ENCODE measurements at places on chromosomes 3 and 15.
A peak's percentile ranks its signal among the peaks of the same experiment; 100 is the strongest.

DNA sequence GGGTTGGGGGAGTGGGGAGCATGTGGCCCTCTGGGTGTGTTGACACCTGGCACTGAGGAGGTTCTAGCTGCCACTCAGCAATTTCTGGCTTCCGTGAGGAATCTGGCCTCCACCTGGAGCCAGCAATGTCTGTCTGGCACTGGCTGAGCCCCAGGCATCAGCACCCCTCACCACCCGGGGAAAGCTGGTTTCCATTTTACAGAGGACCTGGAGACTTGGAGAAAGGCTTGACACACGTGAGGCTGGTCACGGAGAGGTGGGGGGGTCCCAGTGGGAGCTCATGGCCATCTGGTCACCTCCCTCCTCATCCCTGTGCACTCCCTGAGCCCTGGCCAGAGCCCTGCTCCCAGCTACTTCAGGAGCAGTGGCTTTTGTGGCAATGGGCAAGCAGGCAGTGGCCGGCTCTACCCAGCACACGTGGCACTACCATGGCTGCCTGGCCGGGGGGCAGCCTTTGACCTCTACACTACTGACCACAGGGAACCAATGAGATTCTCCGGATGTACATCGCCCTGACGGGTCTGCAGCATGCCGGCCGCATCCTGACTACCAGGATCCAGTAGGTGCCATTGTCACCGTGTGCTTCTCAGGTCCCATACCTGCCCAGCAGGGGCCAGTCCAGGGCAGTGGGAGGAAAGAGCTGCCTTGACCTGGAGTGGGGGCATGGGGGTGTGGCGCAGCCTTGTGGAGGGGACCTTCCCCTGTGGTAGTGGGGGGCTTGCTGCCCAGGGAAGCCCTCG is 28.5 kb downstream of the ACAD9 start:
- DNase-seq = no peak

DNA sequence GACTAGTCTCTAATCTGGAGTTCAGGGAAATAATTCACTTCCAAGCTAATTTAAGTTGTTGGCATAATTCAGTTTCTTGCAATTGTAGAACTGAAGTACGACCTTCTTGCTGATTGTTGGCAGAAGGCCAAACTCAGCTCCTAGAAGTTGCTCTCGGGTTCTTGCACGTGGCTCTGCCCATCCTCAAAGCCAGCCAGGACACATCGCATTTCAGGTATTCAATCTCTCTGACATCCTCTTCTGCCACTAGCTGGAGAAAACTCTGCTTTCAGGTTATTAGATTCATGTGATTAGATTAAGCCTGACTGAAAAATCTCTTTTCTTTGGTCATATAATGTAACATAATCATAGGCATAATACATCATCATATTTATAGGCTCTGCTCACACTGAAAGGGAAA is 362.0 kb downstream of the ZPLD1 start:
- no peak for DNase-seq

DNA sequence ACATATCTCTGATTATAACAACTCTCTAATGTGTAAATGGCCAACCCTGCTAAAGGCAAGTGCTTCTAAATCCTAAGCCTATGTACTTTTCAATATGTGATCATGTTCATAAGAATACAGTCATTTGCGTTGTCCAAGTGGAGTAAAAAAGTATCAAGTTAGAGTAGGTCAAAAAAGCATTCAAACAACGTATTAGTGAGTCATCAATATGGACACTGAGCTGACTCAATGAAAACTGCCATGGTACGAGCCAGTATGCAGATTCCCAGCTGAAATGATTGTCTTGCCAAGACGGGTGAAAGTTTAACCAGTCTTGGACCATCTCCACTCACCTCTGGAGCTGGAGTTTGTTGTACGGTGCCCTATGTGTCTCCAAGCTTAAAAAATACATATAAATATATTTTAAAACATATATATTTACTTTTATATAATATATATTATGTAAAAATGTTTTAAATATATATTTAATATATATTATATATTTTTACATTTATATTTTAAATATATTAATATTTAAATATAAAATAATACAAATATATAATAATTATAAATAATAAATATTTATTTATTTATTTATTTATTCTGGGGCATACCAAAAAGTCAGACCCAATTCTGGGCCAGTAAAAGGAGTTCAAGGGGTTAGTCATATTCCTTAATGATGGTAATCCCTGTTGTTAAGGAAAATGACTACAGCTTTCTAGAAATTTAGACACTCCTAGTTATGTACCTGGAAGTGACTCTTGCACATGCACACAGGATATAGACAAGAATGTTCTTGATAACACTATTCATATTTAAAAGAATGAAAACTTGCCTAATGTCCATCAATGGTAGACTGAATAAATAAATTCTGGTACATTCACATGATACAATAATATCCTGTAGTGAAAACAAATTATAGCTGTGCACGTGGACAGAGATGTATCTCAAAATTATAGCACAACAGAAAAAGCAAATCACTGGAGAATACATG is 27.2 kb downstream of the PLSCR4 start:
- no peak for DNase-seq

DNA sequence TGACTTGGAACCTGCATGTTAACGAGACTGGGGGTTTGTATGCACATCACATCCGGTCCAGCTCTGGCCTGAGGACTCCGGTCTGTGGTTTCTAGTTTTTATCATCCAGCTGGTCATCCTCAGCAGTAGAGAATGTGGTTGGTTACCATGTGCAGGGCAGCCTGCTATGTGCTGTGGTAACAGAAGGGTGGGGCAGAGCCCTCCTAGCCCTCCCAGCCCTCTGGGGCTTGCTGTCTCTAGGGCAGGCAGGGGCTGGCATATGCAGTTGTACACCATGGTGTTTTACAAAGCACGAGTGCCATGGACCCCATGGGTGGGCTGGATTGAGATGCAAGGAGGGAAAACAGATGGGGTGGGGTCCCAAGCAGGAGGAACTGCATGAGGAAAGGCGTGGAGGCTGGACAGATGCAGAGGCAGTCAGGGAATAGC is 70.2 kb downstream of the APBA2 start:
- DNase-seq = peak; percentile 25

GRCh38 chr3:102505542-102505941 is 70.7 kb downstream of the ZPLD1 start:
- no peak for DNase-seq

DNA sequence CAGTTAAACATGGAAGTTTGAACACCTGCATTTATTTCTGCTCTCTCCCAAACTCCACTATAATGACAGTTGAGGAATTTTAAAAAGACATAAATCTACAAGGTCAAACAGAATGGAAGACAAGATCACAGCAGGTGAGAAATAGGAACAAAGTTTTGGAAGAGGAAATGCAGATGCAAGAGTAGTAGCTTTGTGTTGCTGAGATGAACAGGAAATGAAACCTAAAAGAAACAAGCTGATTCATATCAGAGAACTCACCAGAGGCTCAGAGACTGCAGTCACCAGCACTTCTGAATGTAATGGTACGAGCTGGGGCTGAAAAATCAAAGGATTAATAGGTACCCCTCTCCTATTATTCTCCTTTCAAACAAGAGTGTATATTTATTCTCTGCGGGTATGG is 459.9 kb downstream of the RAP2B start:
- no peak for DNase-seq

- DNase-seq = no peak
Measured at GRCh38 chr3:57029924-57030323, 30.5 kb upstream of the SPATA12 start.

DNA sequence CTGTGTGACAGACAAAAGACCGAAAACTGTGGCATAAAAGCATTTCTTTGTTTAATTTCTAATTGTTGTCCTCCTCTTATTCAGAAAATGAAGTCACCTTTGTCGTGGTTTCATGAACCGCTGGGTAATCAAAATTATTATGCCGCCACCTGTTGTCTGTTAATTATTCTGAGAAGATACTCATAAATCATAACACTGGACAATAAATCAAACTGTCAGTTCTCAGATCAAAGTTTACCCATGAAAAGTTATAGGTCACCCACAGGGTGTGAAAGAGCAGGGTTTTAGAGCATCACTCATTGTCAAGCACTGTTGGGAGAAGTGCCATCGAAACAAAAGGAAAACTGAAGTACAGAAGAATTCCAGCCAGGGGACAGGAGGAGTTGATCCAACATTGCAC is 474.3 kb downstream of the NR2F2 start:
- DNase-seq = no peak

GRCh38 chr15:68014219-68014618 is 39.9 kb upstream of the PIAS1 start:
- DNase-seq = no peak

DNA sequence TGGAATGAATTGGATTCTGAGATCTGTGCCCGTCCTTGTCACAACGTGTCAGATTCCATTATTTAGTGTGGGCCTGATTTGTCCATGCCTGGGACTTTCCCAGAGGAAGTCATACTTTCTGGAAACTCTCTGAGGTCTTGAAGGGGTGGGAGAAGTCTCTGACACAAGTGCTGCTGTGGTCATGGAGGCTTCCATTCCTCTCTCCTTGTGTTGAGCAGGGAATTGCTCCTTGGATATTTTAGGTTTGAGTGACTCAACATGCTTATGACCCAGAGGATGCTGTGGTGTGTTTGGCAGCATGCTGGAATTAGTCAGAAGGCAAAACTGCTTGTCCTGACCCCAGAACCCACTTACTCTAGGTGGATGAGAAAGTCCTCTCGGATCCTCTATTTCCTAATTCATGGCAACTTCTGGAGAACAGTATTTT is 132.1 kb downstream of the LPP start:
- peak; percentile 99 for DNase-seq

DNA sequence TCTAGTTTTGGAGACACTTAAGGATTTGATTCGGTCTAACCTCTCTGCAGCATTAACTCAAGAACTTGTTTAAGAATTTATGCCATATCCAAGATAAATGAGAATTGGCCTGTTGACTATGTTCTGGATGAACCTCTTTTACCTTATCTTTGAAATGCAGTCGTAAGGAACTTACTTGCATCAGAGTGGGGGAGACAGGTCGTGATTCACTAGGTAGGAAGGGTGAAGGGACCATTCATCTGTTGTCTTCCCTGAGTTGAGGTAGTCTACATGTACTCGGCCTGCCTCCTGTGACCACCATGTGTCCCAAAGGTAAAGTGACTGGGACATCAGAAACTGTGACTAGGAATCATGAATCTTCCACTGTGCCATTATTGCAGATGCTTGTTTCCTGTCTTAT is 248.0 kb upstream of the P2RY1 start:
- DNase-seq = no peak

DNA sequence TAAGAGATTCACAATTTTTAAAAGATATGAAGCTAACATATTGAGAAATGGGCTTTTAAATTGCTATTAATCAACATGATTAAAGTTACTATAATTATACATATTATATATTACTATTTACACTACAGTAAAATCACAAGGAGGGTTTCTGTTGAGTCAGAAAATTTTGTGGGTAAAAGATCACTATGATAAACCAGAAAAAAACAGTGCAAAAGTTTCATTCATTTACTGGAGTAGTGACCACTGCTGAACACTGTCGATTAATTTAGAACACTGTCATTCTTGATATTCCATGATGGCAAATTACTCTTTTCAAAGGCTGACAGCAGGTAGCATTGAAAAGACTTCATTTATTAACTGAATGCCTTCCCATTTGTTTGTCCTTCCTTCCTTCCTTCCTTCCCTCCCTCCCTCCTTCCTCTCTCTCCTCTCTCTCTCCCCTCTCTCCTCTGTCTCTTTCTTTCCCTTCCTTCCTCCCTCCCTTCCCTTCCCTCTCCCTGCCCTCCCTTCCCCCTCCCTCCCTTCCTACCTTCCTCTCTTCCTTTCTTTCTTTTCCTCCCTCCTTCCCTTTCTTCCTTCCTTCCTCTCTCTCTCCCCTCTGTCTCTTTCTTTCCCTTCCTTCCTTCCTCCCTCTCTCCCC is 9.1 kb upstream of the RPL35A start:
- DNase-seq = no peak

DNA sequence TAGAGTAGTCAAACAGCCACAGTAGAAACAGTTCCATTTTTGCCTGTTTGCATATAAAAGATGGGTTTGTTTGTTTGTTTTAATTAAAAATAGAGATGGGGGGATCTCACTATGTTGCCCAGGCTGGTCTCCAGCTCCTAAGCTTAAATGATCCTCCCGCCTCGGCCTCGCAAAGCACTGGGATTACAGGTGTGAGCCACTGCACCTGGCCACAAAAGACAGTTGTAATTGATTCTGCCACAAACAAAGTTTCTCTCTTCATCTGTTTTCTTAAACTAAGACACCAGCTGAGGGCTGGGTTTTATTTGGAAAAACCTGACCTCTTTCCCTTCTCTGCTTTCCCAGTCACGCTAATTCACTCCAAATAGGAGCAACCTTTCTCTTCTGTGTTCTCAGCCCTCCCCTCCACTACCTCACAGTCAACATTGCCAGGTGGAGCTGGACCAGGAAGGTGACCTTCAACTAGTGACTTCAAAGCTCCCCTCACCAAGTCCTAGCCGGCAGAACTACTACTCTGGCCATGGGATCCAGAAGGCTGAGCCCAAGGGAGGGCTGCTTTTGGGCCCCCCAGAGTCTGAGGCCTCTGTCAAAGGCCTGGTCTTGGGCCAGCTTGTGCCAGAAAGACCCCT is 1.5 kb upstream of the IDH2 start:
- no peak for DNase-seq

DNA sequence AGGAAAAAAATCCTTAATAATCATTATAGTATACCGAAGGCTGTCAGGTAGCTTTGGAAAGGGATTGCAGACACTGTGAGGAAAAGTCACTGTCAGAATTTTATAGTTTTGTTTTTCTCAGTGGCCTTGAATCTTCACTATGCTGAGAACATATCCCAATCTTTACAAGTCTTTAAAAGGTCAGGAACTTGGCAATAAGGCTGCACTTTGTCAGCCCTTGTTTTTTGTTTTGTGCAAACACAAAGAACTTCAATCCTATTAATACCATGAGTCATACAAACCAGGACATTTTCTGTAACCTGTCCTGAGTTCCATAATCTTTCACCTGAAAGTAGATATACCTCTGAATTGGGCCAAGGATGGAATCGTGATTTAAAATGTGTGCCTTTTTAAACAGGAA is 45.6 kb upstream of the PIK3R4 start:
- no peak for DNase-seq

DNA sequence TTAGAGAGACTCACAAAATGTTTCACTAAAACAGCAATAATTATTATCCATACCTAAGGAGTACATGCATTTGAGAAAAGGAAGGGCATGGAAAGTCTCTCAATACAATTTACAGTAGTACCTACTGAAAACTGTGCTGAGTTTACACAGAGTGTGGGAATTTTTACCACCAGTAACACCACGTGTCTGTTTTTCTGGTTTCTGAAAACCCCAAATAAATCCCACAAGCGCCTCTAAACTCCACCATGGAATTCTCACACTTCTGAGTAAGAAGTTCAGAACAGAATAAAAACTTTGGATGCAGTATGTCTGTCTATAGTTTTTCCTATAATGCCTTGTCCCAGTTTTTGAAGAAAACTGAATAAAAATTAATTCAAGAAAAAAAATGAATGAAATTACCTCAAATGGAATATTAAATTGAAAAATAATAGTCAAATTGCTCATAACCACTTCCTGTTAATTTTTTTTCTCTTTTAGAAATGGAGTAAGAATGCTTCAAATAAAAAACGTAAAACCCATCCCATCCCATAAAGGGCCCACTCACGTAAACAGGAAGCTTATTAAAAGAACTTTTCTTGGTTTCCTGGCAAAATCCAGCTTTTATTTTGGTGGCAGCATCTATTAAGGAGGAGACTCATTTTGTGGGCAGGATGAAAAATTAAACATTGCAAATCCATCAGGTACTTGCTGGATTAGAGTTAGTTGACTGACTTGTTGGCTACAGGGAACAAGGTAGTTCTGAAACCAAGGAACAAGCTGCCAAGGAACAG is 378.1 kb downstream of the TIGIT start:
- no peak for DNase-seq

GRCh38 chr15:65476903-65477302 is 40.6 kb downstream of the DPP8 start:
- DNase-seq = peak; percentile 74
